Glutamatergic neuron (in vitro differentiated cells): ENCODE measurements at places on chromosomes 1 and 21. TPM values are rescaled to one million over a fixed set of nuclear protein-coding genes. Genes with fewer than 3 reads are reported as not detected.
A peak's percentile ranks its signal among the peaks of the same experiment; 100 is the strongest.

The SYT14 gene
- total RNA-seq, result 18.1 TPM

DNA sequence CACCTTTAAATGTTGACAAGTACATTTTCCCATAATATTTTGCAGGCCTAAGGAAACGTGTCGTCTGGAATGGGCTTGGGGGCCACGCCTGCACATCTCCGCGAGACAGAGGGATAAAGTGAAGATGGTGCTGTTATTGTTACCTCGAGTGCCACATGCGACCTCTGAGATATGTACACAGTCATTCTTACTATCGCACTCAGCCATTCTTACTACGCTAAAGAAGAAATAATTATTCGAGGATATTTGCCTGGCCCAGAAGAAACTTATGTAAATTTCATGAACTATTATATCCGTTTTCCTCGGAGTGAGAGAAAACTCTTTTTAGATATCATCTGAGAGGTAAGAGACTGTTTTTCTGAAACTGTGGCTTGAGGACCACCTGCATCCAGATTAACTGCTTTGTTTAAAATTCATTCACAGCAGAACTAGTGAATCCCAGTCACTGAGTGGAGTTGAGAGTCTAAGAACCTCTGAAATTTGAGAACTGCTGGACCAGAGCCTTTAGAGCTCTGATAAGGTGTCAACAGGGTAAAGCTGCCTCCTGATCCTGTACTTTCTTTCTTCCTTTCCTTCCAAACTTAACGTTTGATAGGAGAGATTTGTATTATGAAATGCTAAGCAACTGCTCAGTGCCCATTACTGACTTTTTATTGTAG, 811 bp downstream of the EXO1 start:
- no peak overlapping the region for H3K27ac ChIP-seq
- no peak for DNase-seq
- no peaks in the 10 kb centered on the region for H3K36me3 ChIP-seq
- peak overlapping the region; percentile 98 for H3K4me3 ChIP-seq

DNA sequence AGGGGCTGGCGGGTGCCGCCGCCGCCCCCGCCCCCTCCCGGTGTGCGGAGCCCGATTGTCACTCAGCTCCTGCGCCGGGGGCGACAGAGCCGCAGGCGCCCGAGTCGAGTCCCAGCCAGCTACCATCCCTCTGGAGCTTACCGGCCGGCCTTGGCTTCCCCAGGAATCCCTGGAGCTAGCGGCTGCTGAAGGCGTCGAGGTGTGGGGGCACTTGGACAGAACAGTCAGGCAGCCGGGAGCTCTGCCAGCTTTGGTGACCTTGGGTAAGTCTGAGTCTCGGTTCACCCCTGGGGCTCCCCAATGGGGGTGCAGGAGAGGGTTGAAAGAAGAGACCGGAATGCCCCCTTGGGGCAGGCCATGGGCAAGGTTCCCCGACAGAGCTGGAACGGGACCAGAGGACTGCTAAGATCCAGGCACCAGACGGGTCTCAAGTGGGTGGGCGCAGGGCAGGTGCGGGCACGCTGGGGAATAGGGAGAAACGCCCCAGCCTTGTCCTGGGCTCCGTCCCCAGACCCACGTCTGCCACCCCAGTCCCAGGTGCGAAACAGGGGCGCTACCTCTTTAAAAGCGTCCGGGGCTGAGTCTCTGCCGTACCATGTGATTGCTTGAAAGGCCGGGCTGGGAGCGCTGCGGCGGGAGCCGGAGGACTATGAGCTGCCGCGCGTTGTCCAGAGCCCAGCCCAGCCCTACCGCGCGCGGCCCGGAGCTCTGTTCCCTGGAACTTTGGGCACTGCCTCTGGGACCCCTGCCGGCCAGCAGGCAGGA, at the start of gene ADORA1:
Gene ADORA1, plus strand, starts transcription at position 61 of the 765 bp plus-strand sequence. CDS start 1,116 bp downstream, outside the sequence.
- peak within 1 kb of the TSS; percentile 80 for H3K4me3 ChIP-seq
- H3K27ac ChIP-seq, result peak within 1 kb of the TSS; percentile 13
- peak; percentile 77 for DNase-seq
- peaks cover 25% of the 10 kb centered on the region for H3K27me3 ChIP-seq
- H3K36me3 ChIP-seq, result no peaks in the 10 kb centered on the region

- no peak overlapping the region for H3K4me3 ChIP-seq
- peaks cover 21% of the 10 kb centered on the region for H3K4me1 ChIP-seq
- H3K27ac ChIP-seq, result peak overlapping the region; percentile 31
- H3K36me3 ChIP-seq, result no peaks in the 10 kb centered on the region
These were observed 12.3 kb downstream of the AHDC1 start for GRCh38 chr1:27591622-27592021.

The RBP7 gene
- total RNA-seq, result not detected

GRCh38 chr1:29958271-29958670, 721.9 kb downstream of the PTPRU start:
- no peak overlapping the region for H3K27ac ChIP-seq
- H3K36me3 ChIP-seq, result peaks cover 5% of the 10 kb centered on the region
- peaks cover 4% of the 10 kb centered on the region for H3K27me3 ChIP-seq
- peaks cover 2% of the 10 kb centered on the region for H3K4me1 ChIP-seq
- no peak overlapping the region for H3K4me3 ChIP-seq
- DNase-seq, result no peak

The FNDC5 gene
- 743 TPM for total RNA-seq

GRCh38 chr1:192485692-192486436, 89.7 kb upstream of the RGS1 start:
- H3K4me3 ChIP-seq, result no peak overlapping the region
- peaks cover 12% of the 10 kb centered on the region for H3K4me1 ChIP-seq
- no peak for DNase-seq
- H3K27me3 ChIP-seq, result peaks cover 4% of the 10 kb centered on the region

- peaks cover 4% of the 10 kb centered on the region for H3K36me3 ChIP-seq
- H3K27me3 ChIP-seq, result peaks cover 6% of the 10 kb centered on the region
- peak overlapping the region; percentile 38 for H3K27ac ChIP-seq
- no peak overlapping the region for H3K4me3 ChIP-seq
These were observed 44.0 kb downstream of the FAM163A start for GRCh38 chr1:179786815-179787685.

DNA sequence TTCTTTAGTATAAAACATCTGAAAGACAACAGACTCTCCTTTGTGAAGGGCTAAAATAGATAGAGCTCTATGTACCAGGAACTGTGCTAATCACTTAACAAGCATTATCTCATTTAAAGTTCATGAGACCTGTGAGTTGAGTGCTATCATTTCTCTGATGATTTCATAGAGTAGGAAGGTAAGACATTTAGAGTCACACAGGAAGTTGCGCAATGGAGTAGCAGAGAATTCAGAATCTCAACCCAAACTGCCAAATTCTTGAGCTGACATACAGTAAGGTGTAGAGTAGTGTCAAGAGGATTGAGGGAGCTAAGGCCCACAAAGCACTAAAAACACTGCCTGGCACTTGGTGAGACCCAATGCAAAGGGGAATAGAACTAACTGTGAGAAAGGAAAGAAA, 384.3 kb downstream of the NTNG1 start:
- no peak for DNase-seq
- peaks cover 16% of the 10 kb centered on the region for H3K4me1 ChIP-seq
- H3K27ac ChIP-seq, result no peak overlapping the region

DNA sequence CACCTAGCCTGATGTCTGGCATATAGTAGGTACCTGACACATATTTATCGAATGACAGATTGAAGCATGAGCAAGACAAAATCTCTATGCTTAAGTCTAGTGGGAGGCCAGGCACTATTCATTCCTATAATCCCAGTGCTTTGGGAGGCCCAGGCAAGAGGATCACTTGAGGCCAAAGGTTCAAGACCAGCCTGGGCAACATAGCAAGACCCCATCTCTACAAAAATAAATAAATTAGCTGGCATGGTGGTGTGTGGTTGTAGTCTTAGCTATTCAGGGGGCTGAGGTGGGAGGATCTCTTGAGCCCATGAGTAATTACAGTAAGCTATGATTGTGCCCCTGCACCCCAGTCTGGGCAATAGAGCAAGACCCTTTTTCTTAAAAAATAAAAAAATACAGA, 23.2 kb upstream of the TUT4 start:
- H3K27me3 ChIP-seq, result peaks cover 3% of the 10 kb centered on the region
- H3K4me1 ChIP-seq, result no peaks in the 10 kb centered on the region
- no peak overlapping the region for H3K4me3 ChIP-seq
- H3K27ac ChIP-seq, result no peak overlapping the region
- peaks cover 8% of the 10 kb centered on the region for H3K36me3 ChIP-seq
- DNase-seq, result no peak

The PTPRU gene
- total RNA-seq, result 92.5 TPM

The ABCG1 gene
- 31.9 TPM for total RNA-seq

DNA sequence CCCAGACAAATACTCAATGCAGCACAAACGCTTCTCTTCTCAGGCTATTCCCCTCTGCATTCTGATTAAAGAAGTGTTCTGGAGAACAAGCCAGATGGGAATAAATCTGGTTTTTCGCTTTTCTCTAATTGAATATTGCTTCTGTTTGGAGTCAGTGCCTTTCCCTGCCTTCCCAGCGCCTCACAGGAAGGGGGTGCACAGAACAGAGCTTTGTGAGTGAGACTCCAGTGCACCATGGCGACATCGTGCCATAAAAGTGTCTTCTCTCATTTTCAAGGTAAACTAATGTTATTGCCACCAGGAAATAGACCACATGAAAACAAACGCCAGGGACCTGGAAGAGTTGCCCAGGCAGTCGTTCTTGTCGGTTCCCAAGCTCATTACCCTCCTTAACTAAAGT, 43.6 kb upstream of the SLC45A1 start:
- no peak overlapping the region for H3K4me3 ChIP-seq
- no peak for DNase-seq
- H3K4me1 ChIP-seq, result no peaks in the 10 kb centered on the region
- H3K36me3 ChIP-seq, result no peaks in the 10 kb centered on the region

DNA sequence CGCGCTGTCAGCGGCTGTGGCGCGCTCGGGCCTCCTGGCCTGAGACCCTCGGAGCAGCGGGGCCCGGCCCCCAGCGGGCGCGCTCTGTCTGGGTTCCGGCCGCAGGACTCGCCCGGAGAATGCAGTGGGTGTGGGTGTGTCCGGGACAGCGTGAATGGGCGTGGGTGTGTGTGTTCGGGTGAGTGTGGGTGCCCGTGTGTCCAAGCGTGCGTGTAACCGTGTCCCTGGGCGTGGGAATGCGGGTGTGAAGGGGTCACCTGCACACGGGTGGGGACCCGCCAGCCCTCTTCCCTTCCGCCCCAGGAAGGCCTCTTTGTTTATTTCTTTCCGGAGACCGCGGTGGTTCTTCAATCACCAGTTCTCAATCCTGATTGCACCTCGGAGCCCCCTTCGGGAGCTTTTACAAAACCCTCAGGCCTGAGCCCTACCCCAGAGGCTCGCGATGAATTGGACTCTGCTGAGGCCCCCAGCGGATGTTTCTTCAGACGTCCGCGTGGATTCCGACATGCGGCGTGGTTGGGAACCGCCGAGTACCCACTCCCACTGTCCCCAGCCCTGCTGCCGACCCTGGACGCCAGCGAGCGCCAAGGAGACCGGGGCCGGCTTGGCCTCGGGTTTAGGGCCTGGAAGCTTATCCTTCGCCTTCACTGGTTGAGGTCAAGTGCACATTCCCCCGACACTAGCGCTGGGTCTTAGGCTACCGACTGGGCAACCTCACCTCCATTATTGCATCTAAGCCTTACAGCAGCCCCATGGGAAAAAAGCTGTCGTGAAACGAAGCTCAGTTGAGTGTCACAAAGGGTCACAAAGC, 19.3 kb downstream of the SERTAD4 start:
- peak; percentile 46 for DNase-seq
- peaks cover 6% of the 10 kb centered on the region for H3K27me3 ChIP-seq
- H3K36me3 ChIP-seq, result peaks cover 4% of the 10 kb centered on the region
- peak overlapping the region; percentile 96 for H3K27ac ChIP-seq

GRCh38 chr1:42922687-42923366, 35.8 kb downstream of the SLC2A1 start:
- no peaks in the 10 kb centered on the region for H3K36me3 ChIP-seq
- DNase-seq, result no peak
- H3K4me1 ChIP-seq, result peaks cover 12% of the 10 kb centered on the region
- peak overlapping the region; percentile 77 for H3K27ac ChIP-seq
- peak overlapping the region; percentile 86 for H3K4me3 ChIP-seq
- peaks cover 13% of the 10 kb centered on the region for H3K27me3 ChIP-seq

- no peak overlapping the region for H3K27ac ChIP-seq
- no peak overlapping the region for H3K4me3 ChIP-seq
- H3K36me3 ChIP-seq, result no peaks in the 10 kb centered on the region
- H3K27me3 ChIP-seq, result no peaks in the 10 kb centered on the region
- peaks cover 3% of the 10 kb centered on the region for H3K4me1 ChIP-seq
- DNase-seq, result no peak
These were observed 517.2 kb upstream of the NR5A2 start for GRCh38 chr1:199510314-199510713.

GRCh38 chr1:25685938-25686665, 69.5 kb downstream of the MAN1C1 start:
- no peaks in the 10 kb centered on the region for H3K27me3 ChIP-seq
- DNase-seq, result no peak
- no peaks in the 10 kb centered on the region for H3K36me3 ChIP-seq
- H3K4me3 ChIP-seq, result no peak overlapping the region
- no peak overlapping the region for H3K27ac ChIP-seq
- H3K4me1 ChIP-seq, result no peaks in the 10 kb centered on the region

DNA sequence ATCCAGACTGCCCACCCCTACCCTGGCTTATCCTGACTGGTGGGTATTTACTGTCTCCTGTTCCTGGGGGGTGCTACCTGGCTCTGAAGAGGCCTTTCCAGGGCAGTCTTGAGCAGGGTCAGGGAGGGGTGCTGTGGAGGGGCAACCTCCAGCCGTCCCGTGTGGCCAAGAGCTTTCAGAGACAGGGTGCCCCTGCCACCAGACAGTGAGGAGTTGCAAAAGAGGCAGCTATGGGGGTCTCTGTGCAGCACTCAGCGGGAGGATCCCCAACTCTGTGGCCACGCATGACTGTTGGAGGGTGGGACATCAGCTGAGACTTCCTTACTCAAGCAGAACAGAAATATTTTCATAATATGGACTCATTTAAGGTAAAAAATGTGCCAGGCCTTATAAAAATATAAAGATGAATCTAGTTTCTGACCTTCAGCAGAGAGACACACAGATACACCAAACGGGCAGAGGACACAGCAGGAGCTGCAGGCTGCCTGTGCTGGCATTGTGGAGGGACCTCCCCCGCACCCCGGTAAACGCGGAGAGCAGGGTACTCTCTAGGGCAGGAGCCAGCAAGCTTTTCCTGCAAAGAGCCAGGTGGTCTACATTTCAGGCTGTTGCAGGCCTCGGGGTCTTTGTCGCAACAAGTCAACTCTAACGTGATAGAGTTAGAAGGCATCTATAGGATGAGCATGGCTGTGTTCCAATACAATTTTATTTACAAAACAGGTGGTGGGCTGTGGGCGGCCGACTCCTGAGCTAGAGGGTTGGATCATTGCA, 252.6 kb downstream of the RHOU start:
- peaks cover 9% of the 10 kb centered on the region for H3K36me3 ChIP-seq
- peaks cover 27% of the 10 kb centered on the region for H3K4me1 ChIP-seq
- H3K27ac ChIP-seq, result no peak overlapping the region
- peaks cover 3% of the 10 kb centered on the region for H3K27me3 ChIP-seq

- H3K27me3 ChIP-seq, result peaks cover 6% of the 10 kb centered on the region
- H3K4me1 ChIP-seq, result peaks cover 19% of the 10 kb centered on the region
- no peak for DNase-seq
- no peak overlapping the region for H3K4me3 ChIP-seq
- H3K27ac ChIP-seq, result no peak overlapping the region
- no peaks in the 10 kb centered on the region for H3K36me3 ChIP-seq
These were observed 41.2 kb downstream of the DMAP1 start for GRCh38 chr1:44254392-44254910.

The KRTAP10-10 gene
- total RNA-seq, result not detected

GRCh38 chr1:234696148-234696576, 86.2 kb upstream of the IRF2BP2 start:
- no peaks in the 10 kb centered on the region for H3K36me3 ChIP-seq
- H3K27me3 ChIP-seq, result peaks cover 22% of the 10 kb centered on the region
- H3K4me1 ChIP-seq, result peaks cover 29% of the 10 kb centered on the region
- no peak for DNase-seq
- H3K4me3 ChIP-seq, result no peak overlapping the region
- H3K27ac ChIP-seq, result no peak overlapping the region

- no peaks in the 10 kb centered on the region for H3K36me3 ChIP-seq
- no peak overlapping the region for H3K27ac ChIP-seq
- H3K4me1 ChIP-seq, result peaks cover 7% of the 10 kb centered on the region
These were observed 2.9 kb downstream of the ASAP3 start for GRCh38 chr1:23481026-23481597.
